ENCODE measurements at places on chromosomes 5 and 9.

GRCh38 chr5:82107267-82107666 is 135.4 kb downstream of the ATG10 start:
- DNase-seq, result no peak

- no peak for DNase-seq
These were observed 10.4 kb upstream of the RXRA start for GRCh38 chr9:134315716-134316448.

DNA sequence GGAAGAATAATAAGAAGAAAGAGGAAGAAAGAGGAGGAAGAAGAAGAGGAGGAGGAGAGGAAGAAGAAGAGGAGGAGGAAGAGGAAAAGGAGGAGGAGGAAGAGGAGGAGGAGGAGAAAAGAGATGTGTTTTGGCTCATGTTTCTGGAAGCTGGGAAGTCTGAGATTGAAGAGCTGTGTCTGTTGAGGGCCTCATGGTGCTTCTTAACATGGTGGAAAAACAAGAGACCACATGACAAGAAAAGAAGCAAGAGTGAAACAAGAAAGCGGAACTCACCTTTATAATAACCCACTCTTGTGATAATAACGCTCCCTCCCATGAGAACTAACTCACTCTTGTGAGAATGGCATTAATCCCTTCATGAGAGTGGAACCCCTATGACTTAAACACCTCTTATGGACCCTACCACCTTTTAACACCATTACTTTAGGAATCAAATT is 36.1 kb upstream of the RANBP6 start:
- DNase-seq, result no peak

DNA sequence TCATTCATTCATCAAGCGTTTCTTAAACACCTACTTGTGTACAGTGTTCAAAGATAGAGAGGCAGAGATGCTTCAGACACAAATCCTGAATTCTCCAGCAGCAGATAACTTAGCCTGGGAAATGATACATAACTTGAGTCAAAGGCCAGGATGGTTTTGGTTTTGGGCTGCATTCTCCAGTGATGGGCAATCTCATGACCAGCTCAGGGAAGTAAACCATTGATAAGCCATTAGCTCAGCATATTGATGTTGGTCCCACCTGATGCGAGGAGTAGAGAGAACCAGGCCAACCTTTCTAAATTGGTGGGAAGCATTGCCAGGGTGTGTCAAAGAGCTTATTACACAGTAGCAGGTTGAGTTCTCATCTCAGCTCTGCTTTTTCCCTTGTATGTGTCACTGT is 53.0 kb downstream of the SH3RF2 start:
- DNase-seq, result no peak

Measured in stimulated activated CD8-positive, alpha-beta memory T cell treated with anti-CD3 and anti-CD28 coated beads, Interleukin-4, amount 100 ng/mL, for 4 hours (primary cell).